ENCODE measurements at places on chromosomes 16 and 17.

- DNase-seq, result no peak
Observed at GRCh38 chr17:80936723-80937122, 54.9 kb upstream of the CHMP6 start.

DNA sequence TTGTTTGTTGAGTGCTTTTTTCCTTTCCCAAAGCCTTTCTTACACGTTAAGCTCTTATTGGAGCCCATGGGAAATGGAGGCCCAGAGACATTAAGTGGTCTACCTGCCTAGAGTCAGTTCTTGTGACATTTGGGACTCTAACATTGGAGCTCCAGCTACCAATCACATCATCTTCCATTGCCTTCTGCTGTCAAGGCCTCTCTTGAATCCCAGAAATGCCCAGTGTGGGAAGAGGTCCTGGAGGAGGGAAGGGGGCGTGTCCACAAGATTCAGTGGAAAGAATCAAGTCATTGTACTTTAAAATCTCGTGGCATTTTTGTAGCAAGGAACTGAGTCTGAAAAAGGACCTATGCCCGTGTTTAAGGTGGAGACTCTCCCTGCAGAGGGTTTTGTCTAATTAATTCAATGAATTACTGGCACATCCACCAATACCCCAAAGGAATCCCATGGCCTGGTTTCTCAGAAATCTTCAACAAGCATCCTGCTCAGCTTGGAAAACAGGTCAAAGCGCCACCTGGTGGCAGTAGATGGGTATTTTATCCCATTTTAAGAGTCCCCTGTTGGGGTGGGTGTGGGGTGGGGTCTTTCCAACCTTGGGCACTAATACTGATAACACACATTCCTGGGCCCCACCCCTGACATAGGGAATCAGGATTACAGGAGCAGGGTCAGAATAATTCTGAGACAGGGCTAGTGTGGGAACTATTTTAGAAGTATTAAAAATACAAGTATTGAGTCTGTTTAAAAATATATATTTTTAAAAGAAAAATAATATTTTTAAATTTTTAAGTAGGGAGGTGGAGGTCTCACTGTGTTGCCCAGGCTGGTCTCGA is 24.6 kb downstream of the GPT2 start:
- DNase-seq, result no peak

DNA sequence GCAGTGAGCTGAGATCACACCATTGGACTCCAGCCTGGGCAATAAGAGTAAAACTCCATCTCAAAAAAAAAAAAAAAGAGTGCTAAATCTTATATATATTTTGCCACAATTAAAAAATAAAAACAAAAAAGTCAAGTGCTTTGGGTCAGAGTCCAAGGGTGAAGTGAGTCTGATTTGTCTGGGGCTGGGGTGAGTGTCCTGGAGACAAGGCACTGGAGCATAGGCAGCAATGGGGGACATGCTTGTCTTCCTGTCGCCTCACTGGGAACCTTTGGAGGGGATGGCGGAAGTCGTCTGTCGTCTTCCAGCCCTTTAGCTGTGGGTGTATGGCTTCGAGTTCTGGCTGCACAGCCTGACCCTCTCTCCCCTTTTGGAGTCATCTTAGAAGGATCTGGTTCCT is 167.1 kb downstream of the NTN1 start:
- no peak for DNase-seq

- no peak for DNase-seq
Observed at GRCh38 chr16:64712026-64712425, 409.8 kb downstream of the CDH11 start.

- no peak for DNase-seq
Observed at GRCh38 chr16:30533146-30533522, 1.5 kb downstream of the ZNF747 start.

GRCh38 chr17:8162997-8163977 is 539 bp upstream of the VAMP2 start:
- no peak for DNase-seq

- no peak for DNase-seq
Observed at GRCh38 chr16:24887472-24887871, 41.7 kb downstream of the SLC5A11 start.

DNA sequence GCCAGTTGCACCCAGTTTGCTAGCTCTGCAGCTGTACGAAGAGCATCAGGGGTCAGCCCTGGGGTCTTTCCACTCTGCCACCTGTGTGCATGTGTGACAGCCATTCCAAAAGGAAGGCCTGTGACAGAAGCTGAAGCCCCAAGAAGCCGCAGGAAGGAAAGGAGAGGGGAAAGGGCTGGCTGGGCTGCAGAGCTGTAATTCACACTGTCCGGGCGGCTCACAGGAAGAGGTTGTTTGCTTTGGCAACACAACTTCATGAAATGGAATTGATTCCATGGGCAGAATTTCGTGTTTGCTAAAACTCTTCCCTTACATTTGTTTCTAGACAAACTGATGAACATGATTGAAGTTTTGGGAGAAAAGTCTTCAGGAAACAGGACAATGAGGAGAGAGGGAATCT is 14.8 kb downstream of the TMEM204 start:
- no peak for DNase-seq

- DNase-seq, result no peak
Observed at GRCh38 chr17:81049372-81049911, 14.5 kb downstream of the BAIAP2 start.

DNA sequence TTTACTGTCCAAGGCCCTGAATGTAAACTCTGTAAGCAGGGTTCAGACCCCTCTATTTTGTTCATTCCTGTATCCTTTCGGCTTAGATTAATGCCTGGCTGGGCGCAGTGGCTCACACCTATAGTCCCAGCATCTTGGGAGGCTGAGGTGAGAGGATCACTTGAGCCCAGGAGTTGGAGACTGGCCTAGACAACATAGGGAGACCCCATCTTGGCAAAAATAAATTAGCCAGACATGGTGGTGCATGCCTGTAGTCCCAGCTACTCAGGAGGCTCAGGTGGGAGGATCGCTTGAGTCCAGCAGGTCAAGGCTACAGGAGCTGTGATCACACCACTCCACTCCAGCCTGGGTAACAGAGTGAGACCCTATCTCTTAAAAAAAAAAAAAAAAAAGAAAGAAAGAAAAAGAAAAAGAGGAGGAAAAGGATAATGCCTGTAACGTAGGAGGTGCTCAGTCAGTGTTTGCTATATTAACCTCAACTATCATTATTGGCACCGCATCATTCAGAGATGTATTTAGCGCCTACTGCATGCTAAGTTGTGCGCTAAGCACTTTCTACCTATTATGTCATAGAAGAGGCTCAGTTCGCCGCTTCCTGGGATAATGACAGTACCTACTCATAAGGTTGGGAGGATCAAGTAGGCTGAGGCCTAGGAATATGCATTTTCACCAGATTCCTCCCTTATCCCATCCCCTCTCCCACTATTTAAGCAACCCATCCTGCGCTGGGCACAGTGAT is 5.0 kb downstream of the SOCS1 start:
- DNase-seq, result no peak

DNA sequence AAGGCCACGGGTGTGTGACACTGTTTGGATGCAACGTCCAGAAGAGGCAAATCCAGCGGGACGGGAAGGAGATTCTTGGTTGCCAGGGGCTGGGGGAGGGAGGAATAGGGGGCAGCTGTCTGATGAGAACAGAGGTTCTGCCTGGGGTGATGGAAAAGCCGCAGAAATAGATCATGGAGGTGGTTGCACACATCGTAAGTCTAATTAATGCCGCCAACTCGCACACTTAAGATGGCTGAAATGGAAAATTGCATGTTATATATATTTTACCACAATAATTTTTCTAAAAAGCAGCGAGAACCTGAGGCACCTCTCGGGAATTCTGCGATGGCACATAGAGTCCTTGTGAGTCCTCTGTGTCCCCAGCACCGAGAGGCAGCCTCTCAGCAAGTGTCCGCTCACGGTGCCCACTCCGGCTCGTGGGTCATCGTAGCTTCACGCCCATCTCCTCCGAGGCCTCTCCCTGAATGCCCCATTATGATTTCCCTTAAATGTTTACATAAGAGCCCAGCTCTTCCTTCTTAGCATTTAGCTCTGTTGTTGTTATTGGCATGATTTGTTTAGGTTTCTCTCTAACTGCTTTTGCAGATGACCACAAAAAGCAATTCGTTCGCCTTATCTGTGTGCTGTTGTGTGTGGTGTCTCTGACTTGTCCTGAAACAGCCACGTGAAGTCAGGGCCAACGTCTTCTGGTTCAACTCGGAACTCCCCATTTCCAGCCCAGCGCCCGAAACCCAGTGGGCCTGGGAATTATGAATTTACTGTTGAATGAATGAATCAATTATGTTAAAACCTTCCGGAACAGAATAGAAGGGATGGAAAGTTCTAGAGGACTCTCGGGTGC is 7.7 kb downstream of the WFDC1 start:
- DNase-seq, result no peak

DNA sequence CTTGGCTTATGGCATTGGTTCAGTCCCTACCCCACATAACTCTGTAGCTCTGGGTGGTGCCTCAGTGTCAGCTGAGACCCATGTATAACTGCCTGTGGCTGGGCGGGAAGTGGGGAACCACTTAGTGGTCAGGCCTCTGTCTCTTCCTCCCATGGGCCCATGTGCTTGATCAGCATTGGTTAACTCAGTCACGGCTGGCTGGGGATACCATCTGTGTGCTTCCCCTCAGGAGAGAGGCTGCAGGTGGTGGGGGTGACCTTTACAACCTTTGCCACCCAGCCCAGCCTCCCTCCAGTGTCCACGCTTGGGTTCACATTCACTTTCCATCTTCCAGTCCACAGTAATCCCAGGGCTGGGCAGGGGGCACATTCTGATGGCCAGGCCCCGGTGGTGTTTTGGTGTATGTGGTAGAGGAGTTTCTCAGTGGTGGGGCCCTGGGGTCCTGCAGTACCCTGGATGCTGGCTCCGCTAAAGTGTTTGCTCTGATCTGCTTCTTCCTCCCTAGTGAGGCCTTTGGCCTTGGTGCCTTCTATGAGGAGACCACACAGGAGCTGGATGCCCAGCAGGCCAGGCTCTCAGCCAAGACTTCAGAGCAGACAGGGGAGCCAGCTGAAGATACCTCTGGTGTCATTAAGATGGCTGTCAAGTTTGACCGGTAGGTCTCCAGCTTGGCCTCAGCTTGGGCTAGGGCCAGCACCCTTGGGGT is 10.2 kb upstream of the NFATC3 start:
- no peak for DNase-seq

- no peak for DNase-seq
Observed at GRCh38 chr16:1895949-1896675, 22.1 kb downstream of the HS3ST6 start.

DNA sequence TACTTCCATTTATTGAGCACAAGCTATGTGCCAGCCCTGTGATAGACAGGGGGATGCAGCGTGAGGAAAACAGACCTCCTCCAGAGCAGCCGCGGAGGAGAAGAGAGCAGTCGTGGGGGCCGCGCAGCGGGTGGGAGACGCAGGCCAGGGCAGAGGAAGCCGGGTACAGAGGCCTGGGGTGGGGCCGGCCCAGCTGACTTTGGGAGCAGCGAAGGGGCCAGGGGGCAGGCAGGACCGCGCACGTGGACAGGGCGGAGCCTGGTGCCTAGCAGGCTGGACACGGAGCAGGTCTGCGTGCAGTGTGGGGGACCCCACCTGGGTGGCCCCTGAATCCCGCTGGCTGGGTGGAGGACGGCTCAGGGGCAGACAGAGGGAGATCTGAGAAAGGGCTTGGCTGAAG is 46.2 kb downstream of the ZFPM1 start:
- no peak for DNase-seq

DNA sequence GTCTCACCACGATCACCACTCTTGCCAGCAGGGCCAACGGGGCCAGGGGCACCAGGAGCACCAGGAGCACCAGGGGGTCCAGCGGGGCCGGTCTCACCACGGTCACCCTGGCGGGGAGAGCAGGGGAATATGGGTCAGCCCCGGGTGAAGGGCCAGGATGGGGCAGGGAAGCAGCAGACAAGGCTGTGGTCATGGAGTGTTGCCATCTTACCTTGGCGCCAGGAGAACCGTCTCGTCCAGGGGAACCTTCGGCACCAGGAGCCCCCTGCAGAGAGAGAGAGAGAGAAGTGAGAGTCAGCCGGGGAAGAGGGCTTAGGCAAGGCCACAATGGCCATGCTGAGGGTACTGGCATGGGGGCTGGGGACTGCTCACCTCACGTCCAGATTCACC is 12.9 kb downstream of the COL1A1 start:
- DNase-seq, result no peak

- DNase-seq, result no peak
Observed at GRCh38 chr17:75777296-75777922, 7.2 kb upstream of the UNK start.

GRCh38 chr16:50592996-50593395 is 44.8 kb downstream of the NKD1 start:
- no peak for DNase-seq

DNA sequence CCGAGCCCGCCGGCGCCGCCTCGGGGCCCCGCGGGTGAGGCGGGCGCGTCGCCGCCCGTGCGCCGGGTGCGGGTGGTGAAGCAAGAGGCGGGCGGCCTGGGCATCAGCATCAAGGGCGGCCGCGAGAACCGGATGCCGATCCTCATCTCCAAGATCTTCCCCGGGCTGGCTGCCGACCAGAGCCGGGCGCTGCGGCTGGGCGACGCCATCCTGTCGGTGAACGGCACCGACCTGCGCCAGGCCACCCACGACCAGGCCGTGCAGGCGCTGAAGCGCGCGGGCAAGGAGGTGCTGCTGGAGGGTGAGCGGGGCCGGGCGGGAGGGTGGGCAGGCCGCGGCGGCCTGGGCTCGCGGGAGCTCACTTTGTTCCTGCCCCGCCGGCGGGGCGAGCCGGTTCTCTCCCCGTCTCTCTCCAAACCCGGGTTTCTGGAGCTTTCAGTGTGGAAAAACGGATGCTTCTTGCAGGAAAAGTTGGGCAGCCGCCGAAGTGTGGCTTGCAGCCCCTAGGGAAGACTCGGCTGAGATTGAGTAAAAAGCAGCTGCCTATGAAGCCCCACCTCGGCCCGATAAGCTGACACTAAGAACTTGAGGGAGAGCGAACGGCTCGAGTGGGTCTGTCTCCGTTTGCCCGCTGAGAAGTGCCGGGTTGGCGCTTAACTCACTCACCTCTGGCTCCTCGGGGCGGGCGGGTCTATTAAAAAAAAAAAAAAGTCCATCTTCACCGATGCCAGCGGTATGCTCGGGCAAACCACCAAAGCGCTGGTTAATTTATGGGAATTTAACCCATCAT is 677 bp downstream of the SNTB2 start:
- DNase-seq, result no peak

DNA sequence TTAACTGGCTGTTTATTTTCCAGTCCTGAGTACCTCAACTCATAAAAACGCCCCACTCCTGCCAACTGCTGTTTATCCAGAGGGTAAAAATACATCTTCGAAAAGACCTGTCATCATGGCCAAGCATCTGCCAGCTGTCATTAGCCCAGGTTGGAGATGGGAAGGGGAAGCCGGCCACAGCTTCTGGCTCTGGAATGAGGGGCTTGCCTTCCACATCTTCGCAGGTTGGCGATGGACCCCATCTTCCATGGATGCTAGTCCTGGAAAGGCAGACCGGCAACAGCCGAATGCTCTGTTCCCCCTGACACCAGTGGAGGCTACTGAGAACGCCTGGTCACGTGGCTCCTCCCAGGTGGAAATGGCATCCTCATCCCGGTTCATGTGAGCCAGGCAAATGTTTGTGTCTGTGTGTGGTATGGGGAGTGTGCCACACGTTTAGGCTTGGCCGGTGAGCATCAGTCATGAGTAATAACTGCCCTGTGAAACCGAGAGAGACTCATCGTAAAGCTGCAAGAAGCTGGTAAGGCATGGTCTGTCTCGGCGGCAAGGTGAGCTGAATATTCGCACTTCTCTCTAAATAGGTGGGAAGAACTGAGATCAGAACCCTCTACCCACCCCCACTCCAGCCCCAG is 420 bp upstream of the KRTAP17-1 start:
- DNase-seq, result no peak

GRCh38 chr16:67150047-67150832 is 558 bp downstream of the B3GNT9 start:
- DNase-seq, result no peak

- DNase-seq, result no peak
Observed at GRCh38 chr16:81445143-81445961, 744 bp downstream of the CMIP start.

GRCh38 chr17:39921323-39921722 is 2.9 kb upstream of the GSDMB start:
- DNase-seq, result no peak
